Mucosa of gallbladder (tissue), 1 donor: ENCODE measurements at places on chromosomes 5 and 9.
A peak's percentile ranks its signal among the peaks of the same experiment; 100 is the strongest.

DNA sequence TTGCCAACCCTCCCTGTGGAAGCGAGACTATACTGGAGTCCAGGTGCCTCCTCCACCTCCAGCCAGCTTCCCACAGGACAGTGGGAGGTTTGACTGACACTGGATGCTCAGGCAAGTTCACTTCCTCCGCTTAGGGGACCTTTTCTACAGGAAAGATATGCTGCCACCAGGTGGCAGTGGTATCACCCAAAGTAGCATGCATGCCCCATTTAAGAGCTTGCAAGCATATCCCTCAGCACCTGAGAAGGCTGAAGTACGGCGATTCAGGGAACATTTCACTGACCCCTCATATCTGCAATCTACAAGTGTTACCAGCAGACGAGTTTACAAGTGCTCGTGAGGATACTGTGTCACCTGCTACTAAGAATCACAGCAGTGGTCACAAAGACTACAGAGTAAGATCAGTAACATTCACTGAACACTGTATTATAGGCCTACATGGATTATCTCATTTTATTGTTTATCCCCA is 75.5 kb downstream of the KLHL3 start:
- DNase-seq, result peak; percentile 81

DNA sequence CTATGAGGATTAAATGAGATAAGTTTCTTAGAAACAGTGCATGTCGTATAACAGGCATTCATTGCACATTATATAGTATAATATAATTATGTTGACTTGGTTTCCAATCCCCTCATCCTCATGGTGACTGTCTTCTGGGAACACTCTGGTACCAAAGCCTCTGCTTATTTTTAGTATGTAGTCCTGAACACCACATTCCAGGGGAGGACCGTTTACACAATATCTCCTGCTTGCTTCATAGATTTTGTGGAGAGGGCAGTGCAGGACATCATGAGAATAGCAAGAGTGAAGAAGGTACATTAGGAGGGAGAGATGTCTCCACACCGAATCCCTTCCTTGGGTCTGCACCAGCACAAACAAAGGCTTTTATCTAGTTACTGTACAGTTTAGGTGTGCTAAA is 20.5 kb upstream of the BHMT start:
- DNase-seq, result no peak

GRCh38 chr5:103407402-103407801 is 148.8 kb downstream of the MACIR start:
- DNase-seq, result no peak

GRCh38 chr9:136565086-136565714 is 19.4 kb upstream of the NOTCH1 start:
- no peak for DNase-seq

DNA sequence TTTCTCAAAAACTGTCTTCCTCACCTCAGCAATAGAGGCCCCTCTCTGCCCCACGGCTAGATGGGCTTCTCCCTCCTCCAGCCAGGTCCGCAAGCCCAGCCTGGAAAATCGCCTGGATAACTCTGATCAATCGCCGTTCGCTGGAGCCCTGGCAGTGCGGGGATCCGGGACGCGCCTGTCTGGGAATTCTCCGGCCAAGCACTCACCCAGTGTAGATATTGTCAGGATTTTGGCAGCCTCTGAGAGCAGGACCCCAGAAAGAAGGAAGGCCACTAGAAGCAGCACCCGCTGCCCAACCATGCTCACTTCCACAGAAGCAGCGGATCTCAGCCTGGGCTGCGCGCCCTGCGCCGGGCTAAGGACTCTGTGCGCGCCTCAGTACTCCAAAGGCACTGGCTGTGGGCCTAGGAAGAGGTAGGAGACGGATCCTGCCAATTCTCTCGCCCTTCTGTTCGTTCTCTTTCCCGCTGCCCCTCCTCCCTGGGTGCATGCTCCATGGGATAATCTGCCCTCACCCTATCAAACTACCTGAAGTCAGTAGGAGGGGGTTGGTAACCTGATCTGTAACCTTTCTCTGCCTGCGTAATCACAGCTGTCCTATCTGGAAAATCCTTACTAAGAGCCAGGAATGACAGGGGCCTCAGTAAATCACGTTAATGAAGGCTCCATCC is at the start of gene UGT3A1:
UGT3A1 (minus strand) TSS at position 450 of the 671 bp plus-strand sequence; CDS start at position 300, 150 bp downstream.
- no peak for DNase-seq

DNA sequence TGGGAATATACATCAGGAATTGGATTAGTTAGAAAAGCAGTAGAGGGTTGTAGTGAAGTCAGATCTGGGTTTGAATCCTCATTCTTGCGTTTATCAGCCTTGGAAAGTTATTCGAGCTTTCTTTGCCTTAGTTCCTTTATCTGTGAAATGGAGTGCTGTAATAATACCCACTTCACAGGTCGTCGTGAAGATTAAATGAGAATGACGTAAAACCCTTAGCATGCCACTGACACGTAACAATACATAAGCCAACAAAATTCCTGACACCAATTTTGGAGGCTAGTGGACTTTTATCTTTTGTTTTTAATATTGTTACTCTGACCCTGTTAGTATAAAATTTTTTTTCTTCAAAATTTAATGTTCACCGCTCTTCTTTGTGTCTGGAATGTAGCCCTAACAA is 3.4 kb downstream of the SKP2 start:
- DNase-seq, result no peak

GRCh38 chr5:168446983-168447619 is 39.2 kb upstream of the RARS1 start:
- no peak for DNase-seq

- no peak for DNase-seq
These were observed 34.0 kb upstream of the HAND1 start for GRCh38 chr5:154511984-154512383.

- no peak for DNase-seq
These were observed 784 bp downstream of the MAMDC4 start for GRCh38 chr9:136852664-136853595.

DNA sequence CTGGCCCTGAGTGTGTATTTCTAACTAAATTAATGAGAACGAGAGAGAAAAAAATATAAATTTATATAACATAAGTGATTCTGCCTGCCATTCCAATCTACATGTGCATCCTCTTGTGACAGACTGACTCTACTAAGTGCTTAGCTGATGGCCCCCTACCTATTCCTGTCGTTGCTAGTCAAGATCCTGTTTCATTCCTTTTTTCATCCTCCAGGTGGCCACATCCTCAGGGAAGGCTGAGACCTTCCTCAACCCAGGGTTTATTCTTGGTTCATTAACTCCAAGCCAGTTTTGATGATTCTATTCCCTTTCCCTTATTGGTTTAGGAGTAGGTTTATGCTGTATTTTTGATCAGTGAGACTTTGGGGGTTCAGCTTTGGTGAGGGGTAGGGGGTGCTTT is 201.3 kb downstream of the C9orf152 start:
- DNase-seq, result no peak

DNA sequence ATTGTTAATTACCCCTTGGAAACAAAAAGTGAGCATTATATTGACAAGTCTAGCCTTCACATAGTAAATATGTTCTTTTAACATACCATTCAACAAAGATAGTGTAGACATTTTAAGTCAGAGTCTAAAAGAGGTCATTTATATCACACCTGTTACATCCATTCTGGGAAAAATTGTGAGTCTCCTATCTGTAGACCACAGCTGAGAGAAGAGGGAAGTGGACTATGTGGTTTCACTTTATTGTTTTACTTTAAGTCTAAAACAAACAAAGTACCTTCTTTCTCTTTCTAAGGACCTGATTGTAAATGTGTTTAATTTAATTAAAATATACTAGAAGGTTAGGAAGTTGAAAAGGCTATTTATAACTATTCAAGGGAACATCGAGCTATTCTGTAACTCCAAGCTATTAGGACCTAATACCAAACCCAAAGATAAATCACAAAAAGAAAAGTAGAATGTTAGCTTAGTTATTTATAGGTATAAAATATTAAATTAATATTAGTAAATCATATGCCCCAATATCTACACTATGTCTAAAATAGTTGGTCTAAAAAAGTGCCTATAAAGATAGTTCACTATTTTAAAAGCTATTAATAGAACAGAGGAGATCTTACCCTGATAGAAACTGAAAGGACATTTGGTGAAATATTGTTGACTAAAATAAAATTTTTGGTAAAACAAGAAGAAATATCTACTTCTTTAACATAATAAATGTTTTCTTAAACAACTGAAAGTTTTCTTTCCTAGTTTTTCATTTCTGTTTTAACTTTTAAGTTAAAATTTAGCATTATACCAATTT is 134.9 kb downstream of the TMEM167A start:
- DNase-seq, result no peak

- DNase-seq, result no peak
These were observed 60.9 kb downstream of the YTHDC2 start for GRCh38 chr5:113574417-113574816.

GRCh38 chr9:128419061-128419925 is 1.4 kb upstream of the CERCAM start:
- DNase-seq, result no peak

- DNase-seq, result no peak
These were observed 6.2 kb downstream of the TGFBI start for GRCh38 chr5:136034984-136035383.
